ENCODE measurements at places on chromosomes 13 and 19.

DNA sequence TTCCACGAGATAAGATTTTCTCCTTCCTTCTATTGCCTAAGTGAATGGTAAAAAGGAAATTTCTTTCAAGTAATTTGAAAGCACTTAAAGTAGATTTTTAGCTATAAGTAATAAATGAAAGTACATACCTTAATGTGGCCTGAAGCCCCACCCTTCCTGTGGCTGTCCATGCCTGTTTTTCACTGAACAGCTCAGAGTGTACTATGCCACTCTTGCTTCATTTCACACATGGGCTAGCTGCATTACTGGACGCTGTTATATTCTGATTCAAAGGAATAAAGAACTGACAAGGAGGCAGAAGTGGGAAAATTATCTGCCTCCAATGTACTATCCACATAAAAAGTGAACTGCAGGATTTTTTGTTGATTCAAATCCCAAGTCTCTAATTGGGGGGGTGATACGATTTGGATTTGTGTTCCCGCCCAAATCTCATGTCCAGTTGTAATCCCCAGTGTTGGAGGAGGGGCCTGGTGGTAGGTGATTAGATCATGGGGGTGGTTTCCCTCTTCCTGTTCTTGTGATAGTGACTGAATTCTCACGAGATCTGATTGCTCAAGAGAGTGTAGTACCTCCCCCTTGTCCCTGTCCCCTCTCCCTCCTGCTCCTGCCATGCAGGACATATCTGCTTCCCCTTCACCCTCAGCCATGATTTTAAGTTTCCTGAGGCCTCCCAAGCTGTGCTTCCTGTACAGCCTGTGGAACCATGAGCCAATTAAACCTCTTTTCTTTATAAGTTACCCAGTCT is 154.7 kb upstream of the SGCG start:
- H3K4me1 ChIP-seq = no peaks in the 10 kb centered on the region
- H3K27ac ChIP-seq = no peak overlapping the region
- H3K27me3 ChIP-seq = no peaks in the 10 kb centered on the region
- no peak overlapping the region for H3K4me3 ChIP-seq
- H3K36me3 ChIP-seq = no peaks in the 10 kb centered on the region
- no peak for DNase-seq

DNA sequence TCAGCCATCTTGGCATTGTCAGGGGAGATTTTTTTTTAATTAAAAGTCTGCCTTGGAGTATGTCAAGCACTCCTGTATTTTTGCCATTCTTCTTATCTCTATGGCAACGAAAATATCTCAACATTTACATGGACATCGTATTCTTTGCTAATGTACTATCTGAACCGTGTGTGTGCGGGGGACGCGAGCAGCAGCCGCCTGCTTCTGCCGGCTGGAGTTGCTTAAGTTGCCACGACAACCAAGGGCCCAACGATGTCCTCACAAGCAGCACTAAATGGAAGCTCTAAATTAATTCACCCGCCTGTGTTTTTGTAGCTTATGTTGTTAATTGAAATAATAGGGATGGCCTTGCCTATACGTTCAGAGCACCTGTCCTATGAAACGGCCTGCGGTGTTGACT is 309.5 kb downstream of the TEX29 start:
- H3K27ac ChIP-seq = no peak overlapping the region
- H3K4me1 ChIP-seq = no peaks in the 10 kb centered on the region
- no peaks in the 10 kb centered on the region for H3K27me3 ChIP-seq
- no peak overlapping the region for H3K4me3 ChIP-seq
- no peaks in the 10 kb centered on the region for H3K36me3 ChIP-seq

- H3K4me1 ChIP-seq = no peaks in the 10 kb centered on the region
- no peaks in the 10 kb centered on the region for H3K36me3 ChIP-seq
- no peak for DNase-seq
- H3K4me3 ChIP-seq = no peak overlapping the region
Measured at GRCh38 chr19:31572976-31573298, 223.7 kb upstream of the TSHZ3 start.

- H3K27ac ChIP-seq = no peak overlapping the region
- H3K4me3 ChIP-seq = no peak overlapping the region
- peaks cover 64% of the 10 kb centered on the region for H3K36me3 ChIP-seq
Measured at GRCh38 chr13:114303700-114304327, 10.5 kb upstream of the CHAMP1 start.

DNA sequence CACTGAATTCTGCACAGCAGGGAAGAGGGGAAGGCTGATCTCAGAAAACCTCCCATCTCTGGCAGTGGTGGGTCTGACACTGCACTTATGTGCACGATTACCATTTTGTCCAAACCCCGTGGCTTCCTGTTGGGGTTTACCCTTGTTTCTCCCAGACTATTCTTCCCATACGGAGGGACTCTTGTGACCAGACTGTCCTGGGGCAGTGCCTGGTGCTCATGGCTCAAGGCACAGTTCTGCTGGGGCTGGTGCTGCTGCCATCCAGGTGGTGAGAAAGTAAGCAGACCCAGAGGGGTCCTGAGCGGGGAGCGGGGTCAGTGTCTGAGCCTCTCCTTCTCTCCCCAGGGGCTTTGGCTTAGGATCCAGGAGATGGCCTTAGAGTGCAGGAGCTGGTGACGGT is 5.1 kb upstream of the SIGLEC9 start:
- no peak overlapping the region for H3K4me3 ChIP-seq
- no peaks in the 10 kb centered on the region for H3K36me3 ChIP-seq
- H3K4me1 ChIP-seq = peaks cover 12% of the 10 kb centered on the region
- no peak overlapping the region for H3K27ac ChIP-seq

DNA sequence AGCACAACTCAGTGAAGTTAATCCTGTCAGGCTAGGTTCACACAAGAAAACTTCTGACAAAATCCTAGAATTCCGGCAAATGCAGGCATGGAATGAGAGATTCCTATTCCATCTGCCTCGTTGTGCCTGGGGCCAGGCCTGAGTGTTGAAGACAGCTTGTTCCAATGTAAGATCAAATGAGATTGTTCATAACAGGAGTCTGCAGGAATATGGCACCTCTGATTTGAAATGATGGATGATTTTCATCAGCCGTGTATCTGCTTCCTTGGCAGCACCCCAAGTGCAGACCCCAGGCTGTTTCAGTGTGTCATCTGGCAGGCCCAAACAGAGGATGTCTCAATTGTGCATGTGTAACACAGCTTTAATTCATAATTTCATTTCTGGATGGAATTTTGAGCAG is 35.3 kb upstream of the SACS start:
- no peak for DNase-seq
- H3K4me1 ChIP-seq = peaks cover 7% of the 10 kb centered on the region
- H3K27me3 ChIP-seq = peaks cover 19% of the 10 kb centered on the region
- no peaks in the 10 kb centered on the region for H3K36me3 ChIP-seq
- H3K27ac ChIP-seq = no peak overlapping the region

- H3K4me3 ChIP-seq = no peak overlapping the region
- H3K36me3 ChIP-seq = peaks cover 81% of the 10 kb centered on the region
- no peaks in the 10 kb centered on the region for H3K4me1 ChIP-seq
- no peak for DNase-seq
Measured at GRCh38 chr19:40331052-40331451, 17.1 kb downstream of the C19orf47 start.

GRCh38 chr13:113551081-113552000 is 33.2 kb upstream of the TFDP1 start:
- H3K27me3 ChIP-seq = no peaks in the 10 kb centered on the region
- no peaks in the 10 kb centered on the region for H3K4me1 ChIP-seq
- DNase-seq = no peak
- no peak overlapping the region for H3K4me3 ChIP-seq
- H3K27ac ChIP-seq = no peak overlapping the region

DNA sequence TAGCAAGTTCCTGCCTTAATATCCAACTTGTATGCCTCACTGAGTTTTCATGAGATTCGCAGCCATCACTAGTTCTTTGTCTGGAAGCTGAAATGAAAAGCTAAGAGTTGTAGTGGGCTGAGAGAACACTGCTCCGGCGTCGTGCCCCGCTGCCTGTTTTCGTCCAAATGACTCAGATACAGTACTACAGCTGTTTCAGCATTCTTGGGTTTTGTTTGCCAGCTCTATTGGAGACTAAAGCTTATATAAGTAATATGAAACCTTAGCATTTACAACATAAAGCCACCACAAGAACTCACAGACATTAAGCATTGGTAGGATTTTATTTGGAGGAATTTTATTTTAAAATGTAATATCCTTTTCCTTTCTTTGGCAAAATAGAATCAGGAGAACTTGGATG is 299.7 kb downstream of the DLEU7 start:
- no peaks in the 10 kb centered on the region for H3K36me3 ChIP-seq
- no peak overlapping the region for H3K27ac ChIP-seq
- DNase-seq = no peak
- H3K4me3 ChIP-seq = no peak overlapping the region
- peaks cover 4% of the 10 kb centered on the region for H3K4me1 ChIP-seq

DNA sequence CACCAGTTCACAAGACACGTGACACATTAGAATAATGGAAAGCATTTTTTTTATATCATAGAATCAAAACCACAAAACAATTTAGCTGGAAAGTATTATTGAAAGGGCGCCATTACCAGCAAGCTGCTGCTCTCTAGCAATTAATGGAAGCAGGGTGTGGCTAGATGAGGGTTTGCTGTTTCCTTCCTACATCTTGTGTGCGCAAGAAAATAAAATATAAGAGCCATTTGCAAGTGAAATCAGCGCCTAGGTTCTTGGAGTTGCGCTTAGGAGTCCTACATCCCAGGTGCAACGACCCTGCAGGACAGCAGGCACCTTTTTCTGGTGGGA is 140.9 kb downstream of the ZNF536 start:
- no peaks in the 10 kb centered on the region for H3K36me3 ChIP-seq
- H3K4me1 ChIP-seq = no peaks in the 10 kb centered on the region
- no peak overlapping the region for H3K4me3 ChIP-seq
- DNase-seq = no peak
- H3K27ac ChIP-seq = no peak overlapping the region
- no peaks in the 10 kb centered on the region for H3K27me3 ChIP-seq

DNA sequence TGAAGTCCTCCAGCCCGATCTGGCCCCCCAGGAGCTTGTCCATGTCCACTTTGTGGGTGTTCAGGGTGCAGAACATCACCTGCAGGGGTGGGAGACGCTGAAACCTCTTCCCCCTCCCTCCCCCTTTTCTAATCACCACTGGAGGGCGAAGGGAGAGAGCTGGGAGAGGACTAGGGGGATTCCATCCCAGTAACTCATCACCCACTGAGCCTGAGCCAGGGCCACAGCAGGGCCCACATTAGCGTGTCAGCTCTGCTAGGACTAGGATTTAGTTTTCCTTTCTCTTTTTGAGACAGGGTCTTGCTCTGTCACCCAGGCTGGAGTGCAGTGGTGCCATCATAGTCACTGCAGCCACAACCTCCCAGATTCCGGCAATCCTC is 5.5 kb upstream of the PTGER1 start:
- no peak overlapping the region for H3K4me3 ChIP-seq
- H3K27ac ChIP-seq = no peak overlapping the region
- H3K27me3 ChIP-seq = peaks cover 9% of the 10 kb centered on the region
- peaks cover 3% of the 10 kb centered on the region for H3K36me3 ChIP-seq
- H3K4me1 ChIP-seq = peaks cover under 1% of the 10 kb centered on the region

GRCh38 chr19:32647361-32647760 is 27.6 kb downstream of the ANKRD27 start:
- peaks cover 2% of the 10 kb centered on the region for H3K4me1 ChIP-seq
- DNase-seq = no peak
- no peak overlapping the region for H3K4me3 ChIP-seq
- peaks cover 62% of the 10 kb centered on the region for H3K36me3 ChIP-seq
- no peak overlapping the region for H3K27ac ChIP-seq

- peaks cover 27% of the 10 kb centered on the region for H3K36me3 ChIP-seq
- no peak overlapping the region for H3K27ac ChIP-seq
- no peak for DNase-seq
Measured at GRCh38 chr13:97266772-97267417, 44.8 kb downstream of the MBNL2 start.

- H3K36me3 ChIP-seq = no peaks in the 10 kb centered on the region
- peaks cover 2% of the 10 kb centered on the region for H3K4me1 ChIP-seq
- no peak overlapping the region for H3K27ac ChIP-seq
- no peak overlapping the region for H3K4me3 ChIP-seq
- peaks cover 11% of the 10 kb centered on the region for H3K27me3 ChIP-seq
Measured at GRCh38 chr13:48731001-48731658, 77.4 kb downstream of the CYSLTR2 start.

- H3K4me3 ChIP-seq = no peak overlapping the region
- no peaks in the 10 kb centered on the region for H3K4me1 ChIP-seq
- DNase-seq = peak; percentile 43
- H3K27ac ChIP-seq = no peak overlapping the region
- peaks cover 1% of the 10 kb centered on the region for H3K27me3 ChIP-seq
- peaks cover 5% of the 10 kb centered on the region for H3K36me3 ChIP-seq
Measured at GRCh38 chr19:19554074-19555023, 16.3 kb downstream of the CILP2 start.

DNA sequence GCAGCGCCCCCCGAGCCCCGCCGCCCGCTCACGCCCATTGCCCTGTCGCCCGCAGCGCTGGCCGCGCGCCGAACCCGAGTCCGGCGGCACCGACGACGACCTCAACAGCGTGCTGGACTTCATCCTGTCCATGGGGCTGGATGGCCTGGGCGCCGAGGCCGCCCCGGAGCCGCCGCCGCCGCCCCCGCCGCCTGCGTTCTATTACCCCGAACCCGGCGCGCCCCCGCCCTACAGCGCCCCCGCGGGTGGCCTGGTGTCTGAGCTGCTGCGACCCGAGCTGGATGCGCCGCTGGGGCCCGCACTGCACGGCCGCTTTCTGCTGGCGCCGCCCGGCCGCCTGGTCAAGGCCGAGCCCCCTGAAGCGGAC is 518 bp downstream of the KLF2 start:
- DNase-seq = peak; percentile 62
- no peaks in the 10 kb centered on the region for H3K27me3 ChIP-seq
- H3K4me3 ChIP-seq = peak overlapping the region; percentile 77
- H3K27ac ChIP-seq = peak overlapping the region; percentile 61
- peaks cover 79% of the 10 kb centered on the region for H3K4me1 ChIP-seq

GRCh38 chr19:48853483-48853882 is 14.9 kb downstream of the PLEKHA4 start:
- no peak overlapping the region for H3K4me3 ChIP-seq
- no peaks in the 10 kb centered on the region for H3K27me3 ChIP-seq
- DNase-seq = no peak
- H3K27ac ChIP-seq = no peak overlapping the region
- H3K36me3 ChIP-seq = no peaks in the 10 kb centered on the region

DNA sequence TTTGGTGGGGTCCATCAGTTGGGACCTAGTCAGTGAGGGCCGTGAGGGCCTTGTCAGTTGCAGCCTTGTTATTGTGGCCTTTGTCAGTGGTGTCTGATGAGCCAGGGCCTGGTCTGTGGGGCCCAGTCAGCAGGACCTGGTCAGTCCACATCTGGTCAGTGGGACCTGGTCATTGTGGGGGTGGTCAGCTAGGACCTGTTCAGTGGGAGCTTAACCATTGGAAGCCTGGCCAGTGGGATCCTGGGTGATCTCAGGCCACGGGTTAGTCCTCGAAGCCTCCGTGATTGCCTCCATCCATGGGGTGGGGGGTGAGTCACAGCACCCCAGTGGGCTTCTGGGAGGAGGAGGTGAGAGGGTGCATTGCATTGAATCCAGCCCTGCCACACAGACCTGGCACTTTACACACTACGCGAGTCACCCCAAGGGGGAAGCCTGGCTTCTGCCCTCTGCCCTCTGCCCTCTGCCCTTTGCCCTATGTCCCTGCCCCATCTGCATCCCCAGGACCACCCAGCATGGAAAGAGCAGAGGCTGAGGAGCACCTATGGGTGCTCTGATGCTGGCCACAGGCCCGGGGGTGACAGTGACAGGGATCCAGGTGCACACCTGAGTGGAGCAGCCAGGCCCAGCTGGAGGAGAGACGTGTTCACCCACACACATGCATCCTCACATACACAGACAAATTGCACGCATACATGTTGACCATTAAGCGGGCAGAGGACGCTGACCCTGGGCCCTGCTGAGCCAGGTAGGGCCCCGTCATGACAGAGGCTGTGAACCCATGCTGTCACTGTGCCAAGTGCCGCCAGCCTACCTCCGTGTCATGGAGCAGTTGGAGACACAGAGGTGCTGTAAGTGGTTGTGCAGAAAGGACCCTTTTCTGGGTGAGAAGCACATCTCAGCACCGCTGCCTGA is 59.8 kb upstream of the TPM4 start:
- H3K4me1 ChIP-seq = no peaks in the 10 kb centered on the region
- no peaks in the 10 kb centered on the region for H3K36me3 ChIP-seq
- DNase-seq = no peak
- no peak overlapping the region for H3K4me3 ChIP-seq
- H3K27me3 ChIP-seq = no peaks in the 10 kb centered on the region

Data from activated B cell treated with CpG ODN at 0.5 μM for 24 hours (primary cell).